Stimulated activated CD4-positive, alpha-beta T cell treated with anti-CD3 and anti-CD28 coated beads, Interleukin-1b, Interleukin-23, amount 100 ng/mL, for 4 hours (primary cell): ENCODE measurements at places on chromosomes 7 and 10.

- no peak for DNase-seq
These were observed 321.2 kb downstream of the DNAJB6 start for GRCh38 chr7:157657741-157658740.

DNA sequence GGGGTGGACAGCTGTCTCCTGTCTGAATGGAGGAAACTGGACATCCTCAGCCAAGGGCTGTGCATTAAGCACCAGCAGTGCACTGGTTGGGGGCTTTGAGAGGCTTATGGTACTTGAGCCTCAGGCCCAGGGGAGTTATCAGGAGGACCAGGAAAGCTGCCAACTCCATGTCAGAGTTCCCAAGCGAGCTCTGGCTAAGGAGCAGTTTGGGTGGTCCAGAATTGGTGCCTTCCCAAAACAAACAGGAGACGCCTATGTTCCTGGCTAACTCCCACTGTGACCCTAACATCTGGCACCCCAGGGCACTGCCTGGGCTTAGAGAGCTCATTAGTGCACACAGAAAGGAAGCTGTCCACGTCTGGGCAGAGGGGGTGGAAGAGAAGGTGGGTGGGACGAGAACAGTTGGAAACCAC lies 408.6 kb upstream of the NPVF start:
- no peak for DNase-seq

DNA sequence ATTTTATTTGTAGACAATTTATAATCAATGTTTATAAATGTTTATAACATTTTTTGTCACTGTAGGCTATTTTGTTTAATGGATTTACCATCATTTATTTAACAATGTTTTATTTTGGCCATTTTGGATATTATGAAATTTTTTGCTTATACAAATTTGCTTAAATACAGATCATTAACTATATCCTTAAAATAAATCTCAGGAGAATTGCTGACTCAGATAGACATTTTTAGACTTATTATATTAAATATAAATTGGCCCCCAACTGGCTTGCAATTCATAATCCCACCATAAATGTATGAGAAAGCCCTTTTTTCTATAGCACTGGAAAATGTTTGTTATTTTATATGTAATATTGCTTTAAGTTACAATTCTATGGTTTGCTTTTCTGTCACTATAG lies 3.8 kb upstream of the CLRN3 start:
- DNase-seq, result no peak

GRCh38 chr10:75297021-75297599 lies 61.4 kb upstream of the COMTD1 start:
- no peak for DNase-seq

GRCh38 chr7:21276471-21277035 lies 151.3 kb upstream of the SP4 start:
- DNase-seq, result no peak

DNA sequence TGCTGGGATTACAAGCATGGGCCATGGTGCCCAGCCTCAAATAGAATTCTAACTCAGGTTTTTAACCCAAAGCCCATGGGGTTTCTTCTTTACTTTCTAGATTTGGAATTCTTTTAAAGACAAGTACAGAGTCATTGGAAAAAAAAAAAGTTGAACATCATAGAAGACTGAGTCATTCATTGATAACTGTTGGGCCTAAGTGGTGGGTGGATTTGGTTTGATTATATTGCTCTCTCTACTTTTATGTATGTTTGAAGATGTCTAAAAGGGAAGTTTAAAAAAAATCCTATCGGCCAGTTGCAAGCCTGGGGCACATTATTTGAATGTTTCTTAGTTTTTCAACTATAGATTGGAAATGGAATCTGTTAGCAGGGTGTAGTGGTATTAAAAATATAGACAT lies 49.7 kb downstream of the INPP5F start:
- no peak for DNase-seq

GRCh38 chr10:58400609-58401008 lies 15.4 kb downstream of the TFAM start:
- DNase-seq, result no peak

DNA sequence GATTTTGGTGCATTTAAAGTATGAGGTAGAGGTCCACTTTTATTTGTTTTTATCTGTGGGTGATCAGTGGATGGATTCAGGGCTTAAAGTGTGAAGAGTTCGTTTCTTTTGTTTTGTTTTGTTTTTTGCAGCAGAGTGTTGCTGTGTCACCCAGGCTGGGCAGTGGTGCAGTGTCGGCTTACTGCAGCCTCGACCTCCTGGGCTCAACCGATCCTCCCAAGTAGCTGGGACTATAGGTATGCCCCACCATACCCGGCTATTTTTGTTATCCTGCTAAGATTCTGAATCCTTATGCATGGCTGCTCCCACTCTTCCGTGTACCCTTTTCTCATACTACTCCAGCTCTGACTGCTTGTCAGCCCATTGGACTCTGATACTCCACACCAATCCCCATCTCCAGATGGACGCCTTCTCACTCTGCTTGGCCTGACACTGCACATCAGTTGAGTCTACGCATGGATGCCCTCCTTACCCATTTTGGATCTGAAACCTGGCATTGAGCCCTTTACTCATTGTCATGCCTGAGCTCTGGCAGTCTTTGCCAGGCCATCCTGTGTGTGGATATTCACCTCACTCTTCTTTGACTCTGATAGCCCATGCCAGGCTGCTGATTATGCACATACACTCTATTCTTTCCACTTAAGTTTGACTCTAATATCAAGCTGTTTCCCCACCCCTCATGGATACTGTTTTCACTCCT lies 119.5 kb downstream of the CCSER2 start:
- no peak for DNase-seq

DNA sequence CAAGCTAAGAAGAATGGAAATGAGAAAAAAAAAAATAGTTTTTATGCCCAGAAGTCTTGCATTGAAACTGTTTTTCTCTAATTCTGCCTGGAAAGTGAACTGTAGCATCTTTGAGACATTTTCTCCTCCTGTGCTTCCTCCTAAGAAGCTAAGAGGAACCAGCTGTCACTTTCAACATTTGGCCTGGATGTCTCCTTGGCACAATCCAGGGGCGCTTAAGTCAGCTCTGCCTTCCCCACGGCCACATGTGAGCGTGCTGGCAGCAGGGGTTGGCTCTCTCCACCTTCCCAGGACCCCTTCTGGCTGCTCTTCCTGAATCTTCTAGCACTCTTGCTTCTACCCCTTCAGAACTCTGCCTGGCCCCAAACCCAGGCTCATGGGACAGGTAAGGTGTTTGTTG lies 289.6 kb upstream of the ADARB2 start:
- DNase-seq, result no peak

DNA sequence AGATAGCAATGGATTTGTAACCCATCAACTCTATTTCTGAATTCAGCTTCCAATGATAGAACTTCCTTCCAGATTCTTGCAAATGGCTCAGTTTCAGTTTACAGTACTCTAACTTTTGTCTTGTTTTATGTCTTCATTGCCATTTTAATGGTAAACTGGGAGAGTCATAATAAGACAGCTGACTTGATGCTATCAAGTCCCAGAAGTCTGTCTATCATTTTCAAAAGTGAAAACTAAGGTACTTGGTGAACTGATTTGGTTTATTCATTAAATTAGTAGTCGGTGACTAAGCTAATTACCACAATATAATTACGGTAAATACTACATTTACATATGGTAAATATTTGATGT lies 25.0 kb downstream of the RTKN2 start:
- DNase-seq, result no peak

DNA sequence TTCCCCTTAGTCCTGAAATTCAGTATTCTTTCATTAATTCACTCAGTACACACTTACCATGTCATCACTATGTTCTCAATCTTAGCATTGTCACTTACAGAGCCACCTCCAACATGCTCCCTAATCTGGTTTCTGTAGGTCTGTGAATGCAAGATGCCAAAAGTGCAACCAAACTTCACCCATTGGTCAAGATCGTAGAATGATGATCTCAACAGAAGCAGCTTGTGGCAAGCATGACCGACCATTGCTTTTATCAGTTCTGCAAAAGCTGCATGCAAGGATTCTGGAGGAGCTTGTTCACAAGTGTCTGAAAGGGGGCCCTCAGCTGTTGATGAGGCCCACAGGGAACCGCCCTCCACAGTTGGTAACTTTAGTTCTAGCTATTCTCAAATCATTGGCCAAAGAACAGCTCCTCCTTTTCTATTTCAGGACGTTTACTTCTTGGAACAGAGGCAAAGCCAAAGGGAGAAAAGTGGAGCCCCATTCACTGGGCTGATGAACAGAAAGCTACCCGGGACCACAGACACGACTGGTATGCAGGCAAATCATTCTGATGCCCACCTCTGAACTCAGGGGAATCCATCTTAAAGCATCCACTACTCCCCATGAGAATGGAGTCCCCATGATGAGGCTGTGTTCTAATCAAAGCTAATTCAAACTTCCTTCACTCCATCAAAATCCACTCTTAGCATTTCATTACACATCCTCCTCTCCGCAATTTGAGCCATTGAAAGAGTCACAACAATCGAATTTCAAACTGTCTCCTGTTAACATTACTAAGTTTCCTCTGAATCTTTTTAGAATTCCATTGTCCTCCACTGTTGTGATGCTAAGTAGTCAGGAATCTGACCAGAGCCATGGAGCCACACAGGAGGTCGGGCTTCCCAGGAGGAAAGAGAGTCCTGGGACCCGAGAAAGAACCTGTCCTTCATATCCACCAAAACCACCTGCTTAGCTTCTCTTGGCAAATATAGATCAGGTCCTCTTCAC lies 13.9 kb downstream of the GRB10 start:
- DNase-seq, result no peak

- DNase-seq, result no peak
These were observed 66.0 kb upstream of the FOXK1 start for GRCh38 chr7:4616116-4616515.

GRCh38 chr10:42979181-42979580 lies 97.7 kb upstream of the RET start:
- no peak for DNase-seq

- peak; percentile 36 for DNase-seq
These were observed 73.1 kb upstream of the UCN3 start for GRCh38 chr10:5291501-5292195.

DNA sequence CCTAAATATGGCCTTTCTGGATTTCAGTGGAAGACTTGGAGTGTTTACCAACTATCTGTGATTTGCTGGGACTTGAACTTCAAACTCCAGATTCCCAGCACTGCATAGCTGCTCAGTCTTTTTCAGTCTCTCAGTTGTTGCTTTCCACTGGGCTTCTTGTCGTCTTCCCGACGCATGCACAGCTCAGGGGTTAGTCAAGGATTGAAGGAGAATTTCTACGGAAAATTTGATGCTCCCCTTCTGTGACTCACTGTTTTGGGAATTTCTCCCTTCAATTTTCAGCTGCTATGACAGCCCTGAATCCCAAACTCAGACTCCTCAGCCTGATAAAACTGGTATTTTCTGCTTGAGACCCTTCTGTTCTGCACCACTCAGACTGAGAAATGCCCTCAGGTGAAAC lies 91.7 kb downstream of the CYP26A1 start:
- no peak for DNase-seq

DNA sequence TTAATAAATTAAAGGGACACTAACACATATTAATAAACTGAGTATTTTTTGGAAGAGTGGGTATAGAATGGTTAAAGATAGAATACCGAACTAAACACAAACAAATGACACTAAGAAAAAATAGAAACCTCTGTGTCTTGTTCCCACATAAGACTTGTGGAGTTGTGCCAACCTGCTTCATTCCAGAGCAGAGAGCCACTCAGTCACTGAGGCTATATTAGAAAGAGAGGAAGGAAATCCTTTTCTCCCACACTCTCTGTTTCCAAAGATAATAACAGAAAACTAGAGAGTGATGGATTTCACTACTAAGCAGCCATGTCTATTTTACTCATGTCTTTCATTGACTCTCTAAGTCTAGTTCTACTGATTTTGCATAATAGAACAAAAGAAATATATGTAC lies 26.0 kb downstream of the CTNNA3 start:
- no peak for DNase-seq

- no peak for DNase-seq
These were observed 146.7 kb upstream of the EFCAB10 start for GRCh38 chr7:105728028-105728427.

GRCh38 chr7:78912781-78913180 lies 540.7 kb downstream of the MAGI2 start:
- no peak for DNase-seq

- DNase-seq, result peak; percentile 31
These were observed 92.4 kb downstream of the KIF20B start for GRCh38 chr10:89793649-89794254.

DNA sequence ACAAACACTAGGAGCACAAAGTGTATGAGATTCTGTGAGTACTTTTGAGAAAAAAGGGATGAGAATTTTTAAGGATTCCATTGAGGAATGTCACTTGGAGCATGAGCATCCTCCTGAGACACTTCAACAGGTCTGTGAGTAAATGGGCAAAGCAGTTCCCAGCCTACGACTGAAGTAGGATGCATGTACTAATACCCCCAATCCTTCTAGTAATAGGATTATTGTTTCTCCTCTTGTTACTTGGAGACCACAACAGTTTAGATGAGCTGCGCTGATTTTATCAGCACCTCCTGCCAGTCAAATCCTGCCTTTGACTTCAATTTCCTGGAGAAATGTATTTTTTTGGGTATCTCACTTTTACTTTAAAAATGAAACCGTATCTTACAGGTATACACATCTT lies 820 bp downstream of the BBS9 start:
- DNase-seq, result no peak

- DNase-seq, result no peak
These were observed 17.8 kb downstream of the SCD start for GRCh38 chr10:100364735-100365391.

- no peak for DNase-seq
These were observed 156.8 kb downstream of the CACNA2D1 start for GRCh38 chr7:82286798-82287140.

GRCh38 chr10:111445667-111446066 lies 368.8 kb downstream of the ADRA2A start:
- no peak for DNase-seq

GRCh38 chr7:1457949-1458682 lies 1.2 kb downstream of the MICALL2 start:
- no peak for DNase-seq

GRCh38 chr10:29039677-29040189 lies 249.1 kb upstream of the LYZL1 start:
- DNase-seq, result no peak

GRCh38 chr10:69962746-69963135 lies 89.9 kb upstream of the MACROH2A2 start:
- DNase-seq, result no peak
